ENCODE measurements at places on chromosomes 12 and 14.

DNA sequence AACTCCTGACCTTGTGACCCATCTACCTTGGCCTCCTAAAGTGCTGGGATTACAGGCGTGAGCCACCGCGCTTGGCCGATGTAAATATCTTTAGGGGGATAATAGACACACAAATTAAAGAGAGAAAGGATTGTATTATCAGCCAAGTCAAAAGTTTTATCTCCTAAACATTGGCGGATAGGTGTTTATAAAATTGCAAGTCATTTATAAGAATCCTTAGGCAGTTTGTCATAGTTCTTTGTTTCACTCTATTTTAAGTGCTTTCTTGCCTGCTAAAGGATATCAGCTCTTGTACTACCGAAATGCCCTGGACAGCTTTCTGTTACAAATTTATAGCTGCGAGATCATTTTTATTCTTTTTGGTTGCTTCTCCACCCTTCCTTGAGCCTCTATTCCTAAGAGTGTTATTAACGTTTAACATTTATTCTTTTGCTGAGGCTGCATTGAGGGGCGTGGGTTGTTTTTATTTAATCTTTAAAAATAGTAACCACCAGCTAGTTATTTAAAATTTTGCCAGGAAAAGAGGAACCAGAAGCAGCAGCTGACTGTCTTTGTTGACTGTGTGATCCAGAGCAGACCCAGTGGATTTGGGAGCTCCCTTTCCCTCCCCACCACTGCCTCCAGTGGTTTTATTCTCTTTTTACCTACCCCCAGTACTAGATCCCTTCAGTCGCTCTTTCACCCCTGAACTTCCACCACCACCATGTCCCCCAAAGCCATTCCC lies 106.4 kb downstream of the DIP2B start:
- DNase-seq, result no peak

GRCh38 chr12:122318607-122319605 lies 52.6 kb upstream of the VPS33A start:
- DNase-seq, result peak; percentile 61

DNA sequence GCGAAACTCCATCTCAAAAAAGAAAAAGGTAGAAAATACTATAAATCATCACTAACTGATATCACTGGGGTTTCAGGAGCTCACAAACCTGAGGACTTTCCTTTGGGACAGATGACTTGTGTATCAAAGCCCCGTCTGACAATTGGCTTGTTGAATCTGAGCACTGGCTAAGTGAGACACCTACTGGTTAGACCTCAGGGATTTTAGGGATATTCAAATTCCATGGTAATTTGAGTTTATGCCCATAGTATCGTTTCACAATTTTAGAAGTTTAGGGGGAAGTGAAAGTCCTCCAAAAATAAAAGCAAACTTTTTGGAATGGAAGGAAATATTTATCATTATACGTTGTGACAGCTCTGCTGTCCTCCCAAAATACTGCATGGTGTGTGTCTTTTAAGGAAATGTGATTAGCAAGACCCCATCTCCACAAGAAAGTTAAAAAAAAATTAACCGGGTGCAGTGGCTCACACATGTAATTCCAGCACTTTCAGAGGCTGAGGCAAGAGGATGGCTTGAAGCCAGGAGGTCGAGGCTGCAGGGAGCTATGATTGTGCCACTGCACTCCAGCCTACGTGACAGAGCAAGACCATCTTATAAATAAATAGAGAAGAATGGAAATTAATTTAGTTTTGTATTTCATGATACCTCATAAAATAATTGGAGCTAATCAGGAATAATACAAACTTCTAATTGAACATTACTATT lies 49.2 kb downstream of the FBXL14 start:
- DNase-seq, result no peak

- peak; percentile 52 for DNase-seq
Measured at GRCh38 chr14:54792288-54792687, 110.3 kb downstream of the GCH1 start.

- no peak for DNase-seq
Measured at GRCh38 chr12:25764409-25764808, 194.1 kb upstream of the RASSF8 start.

DNA sequence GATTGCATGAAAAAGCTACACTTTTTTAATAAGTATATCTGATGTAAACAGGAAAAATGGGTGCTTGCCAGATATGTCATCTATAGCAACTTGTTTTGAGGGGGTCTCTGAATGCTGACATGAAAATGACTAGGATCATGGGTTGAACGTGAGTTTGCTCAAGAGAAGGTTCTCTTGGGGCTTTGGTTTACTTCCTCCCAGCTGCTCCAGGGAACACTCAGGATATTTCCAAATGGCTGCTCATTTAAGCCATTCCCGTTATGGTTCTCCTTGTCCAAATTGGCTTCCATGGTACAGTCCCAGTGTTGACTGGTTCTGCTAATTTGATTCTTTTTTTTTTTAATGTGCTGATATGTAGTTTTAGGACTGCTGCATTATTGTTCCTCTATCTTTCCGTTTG lies 118.3 kb downstream of the ETV6 start:
- DNase-seq, result no peak

DNA sequence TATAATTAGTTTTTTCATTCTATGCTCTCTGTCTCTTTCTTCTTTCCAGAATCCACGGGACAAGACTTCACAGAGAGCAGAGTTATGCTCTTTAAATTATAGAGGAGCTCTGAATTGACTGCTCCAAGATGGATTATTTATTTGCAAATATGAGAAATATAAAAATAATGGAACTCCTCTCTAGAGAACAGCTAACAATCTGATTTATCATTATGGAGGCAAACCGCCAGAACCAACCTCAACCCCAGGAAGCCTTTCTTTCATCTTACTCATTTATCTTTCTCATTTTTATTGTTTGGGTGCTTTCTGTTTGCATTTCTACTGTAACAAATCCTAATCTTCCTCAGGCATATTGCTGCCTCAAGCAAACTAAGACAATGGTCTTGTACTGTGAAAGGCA lies 216.5 kb downstream of the C12orf50 start:
- no peak for DNase-seq

- no peak for DNase-seq
Measured at GRCh38 chr14:72554994-72555608, 338.8 kb downstream of the DPF3 start.

- no peak for DNase-seq
Measured at GRCh38 chr12:17609153-17609552, 480.8 kb downstream of the RERGL start.

DNA sequence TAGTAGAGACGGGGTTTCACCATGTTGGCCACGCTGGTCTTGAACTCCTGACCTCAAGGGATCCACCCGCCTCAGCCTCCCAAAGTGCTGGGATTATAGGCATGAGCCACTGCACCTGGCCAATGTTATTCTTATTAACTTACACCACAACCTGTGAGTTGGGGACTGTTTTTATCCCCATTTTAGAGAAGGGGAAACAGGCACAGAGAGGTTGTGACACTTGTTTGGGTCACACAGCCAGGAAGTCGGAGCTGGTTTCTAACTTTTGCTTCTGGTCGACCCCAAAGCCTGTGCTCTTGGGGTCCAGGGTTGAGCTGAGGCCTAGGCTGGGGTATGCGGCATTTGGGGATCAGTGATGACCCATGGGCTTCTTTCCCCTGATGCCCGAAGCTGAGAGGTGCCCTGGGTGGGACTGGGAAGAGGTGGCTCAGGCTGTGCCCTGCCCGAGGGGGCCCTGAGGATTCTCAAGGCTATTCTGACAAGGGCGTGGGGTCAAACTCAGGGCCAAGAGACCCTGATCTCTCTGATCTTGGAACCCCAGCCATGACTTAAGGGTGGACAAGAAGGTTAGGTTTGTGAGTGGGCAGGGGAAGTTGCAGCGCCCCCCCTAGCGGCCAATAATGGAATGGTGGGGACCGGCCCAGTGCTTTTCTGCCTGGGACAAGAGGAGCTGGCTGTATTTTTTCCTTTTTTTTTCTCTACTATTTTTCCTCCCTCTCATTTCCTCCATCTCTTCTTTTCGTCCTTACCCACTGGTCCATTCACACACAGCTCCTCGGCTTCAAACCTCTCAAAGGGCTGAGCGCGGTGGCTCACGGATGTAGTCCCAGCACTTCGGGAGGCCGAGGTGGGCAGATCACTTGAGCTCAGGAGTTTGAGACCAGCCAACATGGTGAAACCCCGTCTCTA lies 3.0 kb downstream of the SDSL start:
- peak; percentile 36 for DNase-seq

DNA sequence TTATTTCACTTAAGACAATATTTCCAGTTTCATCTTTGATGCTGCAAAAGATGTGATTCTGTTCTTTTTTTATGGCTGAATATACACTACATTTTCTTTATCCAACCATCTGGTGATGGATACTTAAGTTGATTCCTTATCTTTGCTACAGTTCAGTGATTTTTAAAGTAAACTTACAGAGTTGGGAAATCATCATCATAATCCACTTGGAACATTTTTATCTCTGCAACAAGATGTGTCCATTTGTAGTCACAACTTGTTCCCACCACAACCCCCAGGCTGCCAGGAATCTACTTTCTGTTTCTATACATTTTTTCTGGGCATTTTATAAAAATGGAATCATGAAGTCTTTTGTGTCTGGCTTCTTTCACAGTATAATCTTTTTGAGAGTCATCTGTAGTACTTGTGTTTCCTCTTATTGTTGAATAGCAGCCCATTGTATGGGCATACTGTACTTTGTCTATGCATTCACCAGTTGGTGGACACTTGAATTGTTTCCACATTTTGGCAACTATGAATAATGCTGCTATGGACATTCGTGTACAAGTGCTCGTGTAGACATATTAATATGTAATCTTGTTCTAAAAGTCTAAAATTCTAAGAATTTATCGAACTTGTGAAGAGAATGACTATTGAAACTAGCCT lies 212.5 kb upstream of the DDHD1 start:
- no peak for DNase-seq

DNA sequence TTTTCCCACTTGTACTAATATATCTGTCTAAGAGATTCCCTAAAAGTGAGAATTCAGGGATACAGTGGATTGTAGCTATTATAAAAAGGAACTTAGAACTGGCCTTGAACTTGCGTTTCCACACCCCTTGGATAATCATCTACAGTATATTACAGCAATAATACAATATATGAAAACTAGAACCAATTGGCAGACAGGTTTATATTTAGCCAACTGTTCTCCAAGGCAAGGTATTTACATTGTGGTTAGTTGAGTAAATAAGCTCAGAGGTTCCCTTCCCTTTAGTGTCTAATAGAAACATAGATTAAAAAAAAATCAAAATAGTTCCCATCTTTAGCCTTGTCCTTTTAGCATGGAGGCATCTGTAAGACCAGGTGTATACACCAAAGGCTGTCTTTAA lies 42.1 kb downstream of the LIMA1 start:
- DNase-seq, result no peak

GRCh38 chr14:54709444-54709843 lies 142.5 kb downstream of the SAMD4A start:
- no peak for DNase-seq

- DNase-seq, result no peak
Measured at GRCh38 chr12:108515916-108516315, 839 bp downstream of the FICD start.

DNA sequence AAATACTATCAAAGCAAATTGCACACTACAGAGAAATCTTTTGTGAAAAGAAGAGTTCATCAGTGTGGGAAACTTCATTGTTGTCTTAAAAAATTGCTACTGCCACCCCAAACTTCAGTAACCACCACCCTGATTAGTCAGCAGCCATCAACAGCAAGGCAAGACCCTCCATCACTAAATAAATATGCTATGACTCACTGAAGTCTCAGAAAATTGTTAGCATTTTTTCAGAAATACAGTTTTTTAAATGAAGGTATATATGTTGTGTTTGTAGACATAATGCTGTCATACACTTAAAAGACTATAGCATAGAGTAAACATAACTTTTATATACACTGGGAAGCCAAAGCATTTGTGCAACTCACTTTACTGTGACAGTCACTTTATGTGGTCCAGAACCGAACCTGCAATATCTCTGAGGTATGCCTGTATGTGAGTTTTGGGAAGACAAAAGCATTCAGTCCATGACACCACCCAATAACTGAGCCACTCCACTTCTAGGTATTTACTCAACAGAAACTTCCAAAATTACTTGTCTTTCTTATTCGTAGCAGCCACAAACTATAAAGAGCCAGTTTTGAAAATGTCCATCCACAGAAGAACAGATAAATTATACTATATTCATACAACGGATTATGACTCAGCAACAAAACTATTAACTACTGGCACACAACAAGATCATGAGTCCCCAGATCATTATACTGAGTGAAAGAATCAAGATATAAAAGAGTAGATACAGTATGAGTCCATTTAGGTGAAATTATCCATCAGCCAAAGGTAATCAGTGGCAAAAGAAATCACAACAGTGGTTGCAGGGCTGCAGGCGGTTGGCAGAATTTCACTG lies 649.6 kb downstream of the BCL11B start:
- no peak for DNase-seq

DNA sequence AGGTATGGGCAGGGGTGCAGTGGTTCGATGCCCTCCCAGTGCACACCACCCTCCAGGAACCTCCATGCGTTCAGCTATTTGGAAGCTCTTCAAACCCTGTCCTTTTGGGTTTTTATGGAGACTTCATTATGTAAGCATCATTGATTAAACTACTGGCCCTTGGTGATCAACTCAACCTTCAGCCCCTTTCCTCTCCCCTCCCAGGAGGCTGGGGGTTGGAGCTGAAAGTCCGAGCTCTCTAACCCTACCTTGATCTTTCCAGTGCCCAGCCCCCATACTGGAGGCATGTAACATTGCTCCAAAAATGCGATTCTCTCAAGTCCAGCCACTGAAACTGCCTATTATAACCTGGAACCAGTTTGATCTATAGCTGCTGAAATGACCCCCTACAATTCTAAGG lies 188.1 kb downstream of the IPO8 start:
- no peak for DNase-seq

GRCh38 chr12:65526311-65526710 lies 247.8 kb downstream of the MSRB3 start:
- DNase-seq, result no peak

DNA sequence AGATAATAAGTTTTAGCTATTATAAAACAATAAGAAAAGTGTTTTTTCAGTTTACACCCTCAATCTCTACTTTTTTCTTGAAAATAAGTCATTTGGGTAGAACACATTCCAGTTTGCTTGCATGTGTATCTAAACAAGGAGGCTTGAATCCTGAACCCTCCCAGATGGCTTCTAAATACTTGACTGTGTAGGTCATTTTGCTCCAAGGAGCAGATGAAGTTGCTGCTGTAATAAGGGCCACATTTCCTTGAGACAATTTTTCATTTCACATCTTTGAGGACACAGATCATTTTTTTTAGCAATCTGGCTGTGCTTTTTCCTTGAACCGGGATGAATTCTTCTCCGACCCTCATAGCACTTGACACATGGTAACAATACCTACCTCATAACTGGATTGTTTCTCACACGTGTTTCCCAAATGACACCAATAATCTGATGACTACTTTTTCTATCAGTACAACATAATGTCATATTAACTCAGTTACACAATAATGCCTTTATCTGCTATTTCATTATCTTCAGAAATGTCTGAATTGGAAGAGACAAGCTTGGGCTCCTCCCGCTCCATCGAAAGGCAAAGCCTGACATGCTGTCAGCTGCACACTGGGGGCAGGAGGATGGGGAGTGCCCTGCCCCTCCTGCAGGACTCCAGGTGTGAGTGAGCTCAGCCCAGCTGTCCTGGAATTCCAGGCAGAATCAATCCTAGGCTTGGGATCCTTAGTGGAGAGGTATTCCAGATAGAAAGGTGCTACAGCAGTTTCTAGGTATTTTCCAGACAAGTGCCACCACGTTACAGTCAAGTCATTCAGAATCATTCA lies 30.9 kb downstream of the GPHB5 start:
- DNase-seq, result no peak

Measured in lower leg skin (tissue), 4 donors.